ENCODE measurements at places on chromosomes 4 and X.

DNA sequence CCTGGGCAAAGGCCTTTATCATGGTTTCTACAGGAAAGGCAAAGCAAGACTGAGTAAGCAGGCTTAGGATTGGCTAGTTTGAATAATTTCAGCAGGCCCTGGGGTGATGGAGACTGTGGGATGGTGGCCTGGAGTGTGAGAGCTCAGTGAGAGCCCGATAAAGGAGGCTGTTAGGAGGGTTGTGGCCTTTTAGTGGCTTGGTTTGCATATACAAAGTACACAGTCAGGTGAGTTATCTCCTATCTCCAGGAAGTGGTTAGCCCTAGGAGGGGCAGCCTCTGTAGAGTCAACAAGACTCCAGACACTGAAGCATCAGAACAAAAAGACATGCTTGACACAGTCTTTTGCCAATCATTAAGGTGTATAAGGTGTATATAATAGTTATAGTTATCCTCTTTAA is 157.2 kb downstream of the CFAP299 start:
- no peak for DNase-seq

DNA sequence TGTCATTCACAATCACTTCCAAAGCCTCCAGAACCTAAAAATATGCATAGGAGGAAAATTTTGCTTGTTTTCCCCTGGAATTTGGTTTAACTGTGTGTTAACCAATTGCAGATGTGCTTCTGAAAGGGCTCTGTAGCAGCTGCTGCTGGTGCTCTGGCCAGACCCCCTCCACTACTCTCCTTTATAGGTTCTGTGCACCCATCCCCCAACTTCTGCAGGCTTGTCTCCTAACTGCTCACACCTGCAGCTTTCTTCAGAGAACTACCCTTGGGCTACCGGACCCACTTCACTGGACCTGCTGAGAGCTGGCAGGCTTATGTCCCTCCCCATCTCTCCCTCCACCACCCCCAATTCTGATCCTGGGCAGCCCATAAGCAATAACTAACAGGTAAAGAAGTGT is 662.1 kb upstream of the DIPK2B start:
- no peak for DNase-seq

DNA sequence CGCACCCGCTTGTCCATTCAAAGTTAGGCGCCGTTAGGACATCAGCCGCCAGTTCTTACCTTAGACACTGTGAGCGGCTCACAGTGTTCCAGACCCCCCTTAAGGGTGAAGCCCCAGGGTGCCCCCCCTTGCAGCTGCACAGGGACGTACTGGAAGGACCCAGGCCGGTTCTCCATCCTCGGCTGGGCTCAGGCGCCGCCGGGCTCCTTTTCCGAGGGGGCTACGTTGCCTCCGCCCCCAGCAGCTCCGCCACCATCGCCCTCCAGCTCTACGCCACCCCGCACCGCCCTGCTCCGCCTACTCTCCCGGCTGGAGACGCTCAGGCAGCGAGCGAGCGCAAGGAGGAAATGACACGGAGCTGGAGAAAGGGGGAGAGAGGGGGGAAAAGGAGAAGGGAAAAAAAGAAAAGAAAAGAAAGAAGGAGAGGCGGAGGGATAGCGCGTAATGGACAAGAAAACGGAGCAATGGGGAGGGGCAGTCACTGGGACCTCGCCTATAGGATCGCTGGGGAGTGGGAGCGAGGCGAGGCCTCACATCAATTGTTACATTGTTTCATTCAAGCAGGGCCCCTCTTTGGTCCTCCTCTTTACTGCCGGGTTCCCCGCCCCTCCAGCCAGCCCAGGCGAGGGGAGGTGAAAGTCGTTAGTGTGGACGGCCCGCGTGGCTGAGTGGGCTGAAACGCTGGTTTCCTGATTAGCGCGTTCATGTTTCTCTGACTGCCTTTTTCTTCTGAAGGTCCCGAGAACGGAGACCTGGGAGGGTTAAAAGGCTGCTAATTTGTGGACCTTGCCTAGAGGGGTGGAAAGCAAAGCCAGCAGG is at the start of gene SHROOM4:
SHROOM4 (minus strand) TSS at position 352 of the 819 bp plus-strand sequence; CDS start at position 176, 176 bp downstream.
- DNase-seq, result no peak

GRCh38 chr4:174592985-174593335 is 70.7 kb upstream of the HPGD start:
- no peak for DNase-seq

DNA sequence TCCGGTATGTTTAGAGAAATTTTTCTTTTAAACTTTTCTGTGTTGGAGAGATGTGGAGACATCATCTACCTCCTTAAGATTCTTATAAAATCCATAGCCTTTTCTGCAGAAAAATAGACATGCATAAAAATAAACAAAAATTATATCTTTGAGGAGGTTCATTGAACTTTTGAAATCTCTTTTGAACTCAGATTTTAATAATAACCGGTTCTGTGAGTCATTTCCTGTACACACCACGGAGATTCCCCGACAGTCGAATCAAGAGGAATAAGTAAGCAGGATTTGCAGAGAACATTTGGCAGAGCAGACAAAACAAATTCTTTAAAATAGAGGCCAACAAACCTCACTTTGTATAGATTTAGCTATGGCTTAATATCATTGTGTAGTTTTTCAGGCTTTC is 918.7 kb upstream of the POU3F4 start:
- no peak for DNase-seq

DNA sequence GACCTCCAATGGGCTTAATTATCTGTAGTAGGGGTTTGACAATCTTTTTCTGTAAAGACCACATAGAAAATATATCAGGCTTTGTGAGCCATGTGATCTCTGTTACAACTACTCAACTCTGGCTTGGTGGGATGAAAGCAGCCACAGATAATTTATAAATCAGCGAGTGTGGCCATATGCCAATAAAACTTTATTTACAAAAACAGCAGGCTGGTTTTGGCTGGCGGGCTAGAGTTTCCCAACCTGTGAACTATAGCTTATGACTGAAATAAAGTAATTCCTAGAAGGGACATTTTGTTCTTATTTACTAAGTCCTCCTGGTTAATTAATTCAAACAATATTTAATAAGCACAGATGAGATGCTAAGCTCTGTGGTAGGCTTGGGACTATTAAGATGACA is 35.9 kb upstream of the AMELX start:
- DNase-seq, result no peak

GRCh38 chr4:121243485-121243884 is 79.4 kb upstream of the TNIP3 start:
- DNase-seq, result no peak

DNA sequence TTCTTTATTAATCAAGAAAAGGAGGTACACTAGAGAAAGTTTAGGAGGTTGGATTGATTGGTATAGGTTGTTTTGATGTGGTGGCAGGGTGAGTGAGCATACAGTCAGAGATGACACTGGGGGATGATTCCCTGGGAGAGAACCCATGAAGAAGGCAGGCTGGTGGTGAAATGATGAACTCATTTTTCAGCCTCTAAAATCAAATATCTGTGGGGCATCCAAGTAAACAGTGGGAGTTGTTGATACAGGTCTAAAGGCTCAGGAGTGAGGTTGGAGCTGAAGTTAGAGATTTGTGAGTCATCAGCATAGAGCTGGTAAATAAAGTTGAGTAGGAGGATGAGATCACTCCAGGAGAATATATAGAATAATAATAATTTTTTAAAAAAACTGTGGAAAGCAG is 10.0 kb upstream of the AP1S2 start:
- no peak for DNase-seq

- DNase-seq, result no peak
Observed at GRCh38 chr4:81214881-81215868, at the start of gene PRKG2. PRKG2 (minus strand) TSS chr4:81215222; CDS start chr4:81205047, 10,175 bp downstream.

DNA sequence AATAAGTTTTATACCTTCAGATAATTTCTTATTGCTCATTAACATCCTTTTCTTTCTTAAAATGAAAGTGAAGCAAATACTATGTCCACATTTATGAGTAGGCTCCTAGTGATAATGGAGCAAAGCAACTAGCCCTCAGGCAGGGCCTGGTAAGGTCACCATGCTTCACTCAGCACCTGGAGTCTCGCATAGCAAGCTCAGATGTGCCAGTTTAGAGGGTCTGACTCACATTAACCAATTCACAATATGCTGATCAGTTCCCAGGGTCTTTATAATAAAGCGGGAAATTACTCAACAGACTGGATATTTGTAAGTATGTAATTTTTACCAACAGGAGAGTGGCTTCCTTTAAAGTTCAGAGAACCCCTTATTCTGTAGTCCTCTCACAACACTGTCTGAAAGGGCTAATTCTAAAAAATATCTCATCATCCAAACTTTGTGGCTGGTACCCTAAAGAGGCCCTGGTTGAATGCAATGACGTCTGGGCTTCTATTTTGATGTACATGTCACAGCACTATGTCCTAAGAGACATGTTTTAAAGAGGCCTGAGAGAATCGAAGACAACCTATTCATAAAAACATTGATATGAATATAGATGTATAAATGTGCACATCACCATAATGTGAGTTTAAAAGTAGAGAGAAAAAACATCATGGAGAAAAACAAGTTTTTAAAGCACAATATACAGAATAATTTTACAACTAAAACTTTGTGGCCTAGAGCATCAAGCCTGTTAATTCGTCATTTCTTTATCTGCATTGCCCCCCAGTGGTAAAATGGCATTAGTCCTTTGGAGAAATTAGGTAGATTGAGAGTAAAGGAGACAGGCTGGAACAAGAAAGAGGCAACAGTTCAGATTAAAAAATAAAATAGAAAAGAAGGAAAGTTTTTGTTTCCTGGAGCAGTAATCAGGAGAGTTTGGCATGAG is 44.3 kb downstream of the IL21 start:
- DNase-seq, result no peak

DNA sequence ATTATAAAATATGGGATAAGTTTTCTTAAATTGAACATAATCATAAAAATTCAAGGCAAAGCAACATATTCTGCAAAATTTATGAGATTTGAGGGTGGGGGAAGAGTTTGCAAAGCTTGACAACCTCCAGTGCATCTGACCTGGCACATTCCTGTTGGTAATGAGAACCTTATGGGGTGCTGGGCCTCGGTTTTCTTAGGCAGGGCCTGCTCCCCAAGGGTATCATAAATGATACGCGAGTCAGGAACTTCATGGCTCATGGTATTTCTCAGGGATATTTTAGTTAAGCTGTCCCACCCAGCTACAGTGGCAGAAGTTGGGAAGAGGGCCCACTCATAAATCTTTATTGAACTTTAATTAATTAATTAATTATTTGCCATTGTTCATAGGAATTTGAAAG is 13.2 kb downstream of the AFF2 start:
- DNase-seq, result no peak

DNA sequence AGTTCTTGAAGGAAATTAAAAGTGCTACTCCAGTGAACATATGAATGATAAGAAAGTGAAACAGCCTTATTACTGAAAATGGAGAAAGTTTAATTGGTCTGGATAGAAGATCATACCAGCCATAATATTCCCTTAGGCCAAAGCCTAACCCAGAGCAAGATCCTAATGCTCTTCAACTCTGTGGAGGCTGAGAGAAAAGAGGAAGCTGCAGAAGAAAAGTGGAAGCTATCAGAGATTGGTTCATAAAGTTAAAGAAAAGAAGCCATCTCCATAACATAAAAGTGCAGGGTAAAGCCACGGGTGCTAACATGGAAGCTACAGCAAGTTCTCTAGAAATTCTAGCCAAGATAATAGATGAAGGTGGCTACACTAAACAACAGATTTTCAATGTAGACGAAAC is 85.5 kb upstream of the ATOH1 start:
- DNase-seq, result no peak

DNA sequence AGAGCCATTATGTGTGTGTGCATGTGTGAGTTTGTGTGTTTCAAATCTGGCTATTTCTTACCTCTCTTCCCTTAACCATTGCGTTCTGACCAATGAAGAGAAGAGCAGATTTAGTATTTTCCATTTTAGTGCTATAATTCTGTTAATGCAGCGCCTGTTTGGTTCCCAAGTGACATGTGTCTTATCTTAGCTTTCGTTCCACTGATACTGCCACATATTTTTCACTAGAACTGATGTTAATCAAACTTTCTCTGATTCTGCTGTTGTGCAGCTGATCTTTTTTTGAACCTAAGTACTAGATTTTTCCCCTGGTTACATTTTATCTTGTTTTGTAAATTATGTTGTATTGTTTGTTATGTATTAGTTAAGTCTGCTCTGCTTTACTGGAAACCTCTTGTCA is 152.9 kb upstream of the MID1 start:
- no peak for DNase-seq

DNA sequence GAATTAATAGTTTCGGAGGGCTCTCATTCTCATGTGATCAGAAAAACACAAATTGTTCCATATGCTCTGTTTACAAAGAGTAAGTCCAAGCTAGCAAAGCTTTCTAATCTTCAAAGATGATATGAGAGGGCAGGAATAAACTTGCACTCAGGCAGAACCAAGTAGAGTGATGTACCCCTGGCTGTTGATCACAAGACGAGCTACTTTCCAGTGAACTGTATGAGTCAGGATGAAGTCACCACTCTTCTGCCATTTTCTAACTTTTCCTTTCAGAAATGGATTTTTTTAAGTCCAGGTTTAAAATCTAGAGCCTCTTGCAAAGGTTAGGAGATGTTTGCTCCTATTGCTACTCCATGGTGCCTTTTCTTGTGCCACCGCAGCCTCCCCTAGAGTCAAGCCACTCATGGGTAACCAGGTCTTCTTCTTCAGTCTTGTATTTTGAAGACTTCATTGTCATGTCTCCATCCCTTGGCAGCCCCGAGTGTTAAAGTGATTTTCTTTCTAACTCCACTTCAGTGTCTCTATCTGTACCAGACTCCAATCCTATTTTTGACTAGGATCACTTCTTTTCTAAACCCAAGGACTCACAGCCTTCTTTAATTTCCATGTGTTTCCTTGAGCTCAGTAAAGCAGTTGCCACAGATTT is 171.9 kb upstream of the GALNT7 start:
- no peak for DNase-seq

DNA sequence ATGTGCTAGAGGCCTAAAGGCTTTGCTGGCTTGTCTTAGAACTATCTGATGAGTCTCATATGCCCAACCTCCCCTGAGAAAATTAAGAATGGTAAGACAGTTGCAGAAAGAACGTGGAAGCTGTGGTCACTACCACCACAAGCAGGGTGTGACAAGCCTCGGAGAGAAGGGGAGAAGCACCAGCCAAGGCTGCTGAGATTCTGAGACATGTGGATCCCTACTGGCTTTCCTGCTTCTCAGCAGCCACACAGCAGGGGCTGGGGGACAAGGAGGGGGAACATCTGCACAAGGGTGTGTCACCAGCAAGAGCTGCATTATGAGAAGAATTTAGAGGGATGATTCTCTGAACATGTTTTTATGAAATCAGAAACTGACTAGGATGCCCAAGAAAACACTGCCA is 19.4 kb downstream of the TAPT1 start:
- DNase-seq, result no peak
